Sciatic nerve (tissue), 2 donors: ENCODE measurements at places on chromosomes 12 and 14.

DNA sequence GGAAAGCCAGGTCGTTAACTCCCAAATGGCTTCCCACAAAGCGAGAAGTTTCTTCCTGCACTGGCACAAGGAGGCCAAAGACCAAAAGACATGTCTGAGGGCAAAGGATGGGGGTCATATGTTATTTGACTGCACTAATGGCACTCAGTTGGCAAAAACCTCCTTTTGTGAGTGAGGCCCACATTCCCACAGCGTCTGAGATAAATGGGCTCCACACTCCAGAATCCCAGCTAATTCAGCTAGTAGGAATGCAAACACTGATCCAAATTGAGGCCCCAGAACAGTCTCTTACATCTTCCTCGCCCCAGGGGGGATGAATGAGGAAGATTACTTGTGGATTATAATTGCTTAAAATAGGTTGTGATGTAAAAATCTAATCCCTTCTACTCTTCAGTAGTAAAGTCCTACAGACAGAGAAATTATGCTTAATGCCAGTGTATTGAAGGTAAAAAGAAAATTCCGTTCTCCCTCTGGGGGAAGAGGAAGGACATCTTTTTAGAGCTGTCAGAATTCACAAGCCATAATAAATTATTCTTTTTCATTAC is 86.4 kb upstream of the PIWIL1 start:
- DNase-seq = no peak

- peak; percentile 75 for DNase-seq
These were observed 33.6 kb upstream of the HNF1A start for GRCh38 chr12:120944645-120945217.

DNA sequence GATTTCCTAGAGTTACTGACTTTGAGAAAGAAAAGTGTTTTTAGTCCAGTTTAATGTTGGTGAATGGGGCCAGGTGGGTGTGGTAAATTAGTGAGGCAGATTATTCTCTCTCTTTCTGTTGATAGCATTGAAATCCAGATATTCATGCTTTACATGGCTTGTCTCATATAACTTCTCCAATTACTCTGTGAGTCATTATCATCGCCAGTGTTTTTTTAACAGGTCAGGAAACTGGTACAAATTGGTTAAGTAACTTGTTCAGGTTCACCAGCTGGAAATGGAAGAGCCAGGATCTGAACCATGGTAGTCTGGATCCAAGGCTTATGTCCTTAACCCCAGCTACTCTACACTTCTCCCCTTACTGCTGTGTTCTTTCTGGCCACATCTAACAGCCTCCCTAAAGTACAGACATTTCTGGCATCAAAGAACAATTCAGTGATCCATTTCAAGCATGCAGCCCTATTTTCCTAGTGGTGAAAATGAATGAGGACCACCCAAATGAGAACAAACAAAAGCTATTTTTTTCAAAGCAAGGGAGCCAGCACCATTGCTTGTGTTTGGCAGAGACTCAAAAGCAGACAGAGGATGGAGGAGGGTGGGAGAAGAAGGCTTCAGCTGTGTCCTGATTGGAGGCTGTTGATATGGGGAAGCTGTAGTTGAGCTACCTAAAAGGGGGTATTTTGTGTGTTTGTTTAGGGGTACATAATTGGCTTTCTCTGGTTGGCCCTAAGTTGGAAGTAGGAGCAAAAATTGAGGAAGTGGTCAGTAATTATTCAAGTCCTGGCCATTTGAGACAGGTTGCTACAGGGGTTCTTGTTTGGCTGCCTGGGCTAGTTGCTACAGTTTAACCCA is 1.7 kb downstream of the IRAK3 start:
- no peak for DNase-seq

DNA sequence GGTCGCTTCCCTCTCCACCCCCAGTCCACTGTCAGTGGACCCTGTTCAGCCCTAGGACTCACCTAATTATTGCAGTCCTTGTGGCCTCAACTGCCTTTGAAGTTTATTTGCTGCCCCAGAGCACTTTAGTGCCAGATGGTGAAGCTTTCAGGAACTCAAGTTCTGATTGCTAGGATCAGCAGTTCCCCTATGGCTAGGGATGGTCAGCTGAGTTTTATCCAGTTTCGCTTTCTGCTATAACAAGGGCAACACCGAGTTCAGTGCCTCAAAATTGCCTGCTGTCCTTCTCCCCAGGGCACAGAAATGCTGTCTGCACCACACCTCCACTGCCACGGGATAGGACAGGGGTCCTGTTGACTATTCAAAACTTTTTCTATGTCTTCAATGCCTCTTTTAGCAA is 295.0 kb downstream of the GPHN start:
- DNase-seq = no peak

DNA sequence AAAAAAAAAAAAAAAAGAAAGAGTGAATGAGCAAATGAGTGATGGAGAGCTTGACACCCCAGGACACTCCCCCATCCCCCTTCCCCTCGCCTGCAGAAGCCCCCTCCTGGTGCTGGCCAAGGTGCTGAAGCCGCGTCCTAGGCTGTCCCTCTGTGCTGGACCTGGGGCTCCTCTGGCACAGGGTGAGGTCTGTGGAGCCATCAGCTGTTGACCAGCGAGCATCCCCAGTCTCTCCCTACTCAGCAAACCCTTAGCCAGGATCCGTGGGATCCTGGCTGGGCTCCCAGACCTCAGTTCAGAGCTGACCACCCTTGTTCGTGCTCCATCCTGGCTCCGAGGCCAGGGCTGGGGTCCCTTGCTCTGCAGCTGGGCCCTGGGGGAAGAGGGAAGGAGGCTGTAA is 5.4 kb upstream of the KIF26A start:
- DNase-seq = no peak

DNA sequence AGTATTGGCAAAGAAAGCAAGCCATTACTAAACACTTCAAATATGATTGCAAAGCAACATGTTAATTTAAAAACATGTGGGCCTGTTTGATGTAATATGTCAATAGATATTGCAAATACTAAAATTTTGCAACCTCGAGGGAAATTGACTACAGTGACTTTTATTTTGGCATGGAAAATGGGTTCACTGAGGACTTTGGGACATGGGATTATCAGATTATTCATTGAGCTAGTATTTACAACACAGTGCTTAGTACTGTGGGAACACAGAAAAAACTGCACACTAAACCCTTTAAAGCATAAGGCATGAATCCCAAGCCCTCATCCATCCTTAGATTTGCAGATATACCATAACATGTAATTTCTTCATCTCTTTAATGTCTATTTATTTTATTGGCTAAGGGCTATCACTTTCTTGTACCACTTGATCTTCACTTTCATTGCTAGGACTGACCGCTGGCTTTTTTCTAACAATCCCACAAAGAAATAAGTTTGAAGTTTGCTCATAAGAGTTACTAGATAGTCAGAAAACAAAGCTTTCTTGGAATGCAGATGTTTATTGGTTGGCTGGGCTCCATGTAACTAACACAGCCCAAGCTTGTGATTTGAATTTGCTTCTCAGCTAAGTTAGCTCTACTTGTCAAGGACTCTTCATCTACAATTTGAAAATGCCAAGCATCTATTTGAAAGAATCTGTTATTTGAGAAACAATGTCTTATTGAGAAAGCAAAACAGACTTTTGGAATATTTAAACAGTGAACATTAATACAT is 48.7 kb downstream of the PPFIBP1 start:
- DNase-seq = no peak

DNA sequence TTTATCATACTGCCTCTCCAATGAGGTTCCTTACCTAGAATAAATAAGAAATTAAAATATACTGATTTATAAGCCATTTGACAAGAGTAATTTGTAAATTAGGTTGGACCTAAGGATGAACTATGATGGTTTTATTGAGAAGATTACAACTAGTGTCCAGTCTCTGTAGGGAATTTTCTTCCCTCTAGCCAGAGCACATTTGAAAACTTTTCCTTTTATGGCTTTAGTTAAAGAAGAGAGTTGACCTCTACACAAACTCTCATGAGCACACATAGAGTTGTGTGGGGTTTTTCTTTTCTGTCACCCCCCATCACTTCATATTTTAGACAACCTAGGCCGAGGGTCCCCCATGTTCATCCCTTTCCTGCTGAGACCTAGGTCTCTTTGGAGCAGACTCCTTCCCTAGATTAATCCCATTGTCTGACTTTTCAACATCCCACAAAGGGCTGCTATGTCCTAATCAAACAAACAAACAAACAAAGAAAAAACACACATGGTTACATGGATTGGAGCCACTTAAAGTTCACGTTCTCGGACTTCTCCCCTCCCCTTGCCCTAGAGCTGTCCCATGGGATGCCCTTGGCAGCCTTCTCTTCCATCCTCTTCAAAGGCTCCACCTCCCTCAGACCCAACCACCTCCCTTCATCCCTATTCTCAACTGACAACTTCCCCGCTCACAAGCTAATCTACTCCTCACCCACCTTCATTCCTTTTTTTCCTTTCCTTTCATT is 40.7 kb downstream of the GPR135 start:
- DNase-seq = peak; percentile 81

- DNase-seq = no peak
These were observed 1151.4 kb upstream of the TMEM132C start for GRCh38 chr12:127115468-127116035.

DNA sequence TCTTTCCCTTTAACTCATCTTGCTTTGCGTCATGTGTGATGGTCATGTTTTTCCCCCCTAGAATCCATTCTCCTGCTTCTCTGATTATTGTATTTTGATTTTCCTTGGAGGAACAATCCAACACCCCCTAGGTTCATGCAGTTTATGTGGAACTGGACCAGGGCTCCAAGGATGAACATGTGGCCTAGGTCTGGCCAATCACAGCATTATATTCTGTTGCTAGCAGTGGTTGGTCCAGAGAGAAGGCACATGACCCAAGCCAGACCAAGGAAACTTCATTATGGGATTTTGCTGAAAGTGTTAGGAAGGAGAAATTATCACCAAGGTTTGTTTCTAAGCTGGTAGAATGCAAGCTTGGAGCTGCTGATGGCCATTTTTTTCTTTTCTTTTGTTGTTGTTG is 6.9 kb upstream of the PPTC7 start:
- DNase-seq = no peak

- no peak for DNase-seq
These were observed 24.6 kb upstream of the ANP32D start for GRCh38 chr12:48447755-48448154.

- DNase-seq = no peak
These were observed 94.4 kb downstream of the FIGNL2 start for GRCh38 chr12:51753980-51754675.

GRCh38 chr14:28608443-28608842 is 158.1 kb upstream of the FOXG1 start:
- DNase-seq = no peak

DNA sequence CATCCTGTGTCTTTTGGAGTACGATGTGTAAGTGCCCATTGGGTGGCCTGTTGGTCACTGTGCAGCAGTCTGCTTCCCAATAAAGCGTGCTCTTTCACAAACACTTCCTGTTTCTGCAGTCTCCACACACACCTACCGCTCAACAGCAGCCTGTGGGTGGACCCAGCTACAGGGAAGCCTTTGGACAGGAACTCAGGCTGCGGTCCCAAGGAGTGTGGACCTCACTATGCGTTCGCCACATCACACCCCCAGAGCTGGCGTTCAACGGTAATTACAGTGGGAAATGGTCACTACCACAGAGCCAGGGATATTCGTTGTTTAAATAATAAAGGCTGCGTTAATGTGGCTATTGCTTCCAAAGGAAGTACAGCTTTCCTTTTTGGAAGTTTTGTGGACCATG is 16.2 kb downstream of the PSMC1 start:
- no peak for DNase-seq

DNA sequence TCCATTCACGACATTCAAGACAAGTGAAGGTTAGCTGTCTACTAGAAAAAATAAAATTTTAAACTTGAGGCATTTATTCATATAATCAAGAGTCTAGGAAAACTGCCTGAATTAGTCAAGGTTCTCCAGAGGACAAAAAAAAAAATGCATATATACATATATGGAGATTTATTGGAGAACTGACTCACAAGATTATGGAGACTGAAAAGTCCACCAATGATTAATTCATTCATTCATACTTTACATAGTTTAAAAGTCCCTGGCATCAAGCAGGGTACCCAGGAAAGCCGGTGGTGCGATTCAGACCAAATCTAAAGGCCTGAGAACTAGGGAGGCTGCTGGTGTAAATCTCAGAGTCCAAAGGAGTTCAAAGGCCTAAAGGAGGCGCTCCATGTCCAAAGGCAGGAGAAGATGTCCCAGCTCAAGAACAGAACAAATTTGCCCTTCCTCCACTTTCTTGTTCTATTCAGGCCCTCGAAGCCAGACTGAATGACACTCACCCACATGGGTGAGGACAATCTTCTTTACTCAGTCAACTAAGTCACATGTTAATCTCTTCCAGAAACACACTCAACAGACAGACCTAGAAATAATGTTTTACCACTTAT is 64.3 kb downstream of the ANKS1B start:
- no peak for DNase-seq

DNA sequence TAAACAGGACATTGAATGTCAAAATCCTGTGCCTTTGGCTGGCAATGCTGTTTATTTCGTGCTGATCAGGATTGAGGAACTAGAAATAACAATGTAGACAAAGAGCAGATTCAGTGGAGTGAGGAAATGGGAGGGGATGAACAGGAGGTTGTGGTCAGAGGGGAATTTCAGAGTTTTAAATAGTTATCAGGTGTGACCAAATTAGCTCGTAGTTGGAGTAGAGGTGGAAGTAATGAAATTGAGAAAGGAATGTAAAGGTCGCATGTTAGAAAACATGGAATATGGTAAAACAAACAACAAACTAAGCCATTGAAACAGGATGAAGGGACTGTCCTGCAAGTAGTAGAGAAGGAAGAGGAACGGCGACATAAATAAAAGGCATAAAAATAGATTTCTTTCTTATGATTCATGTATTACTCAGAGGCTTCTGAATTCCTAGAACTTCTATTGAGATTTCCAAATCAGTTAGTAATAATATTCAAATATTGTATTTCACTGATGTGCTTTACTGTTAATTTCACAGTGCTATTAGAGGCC is 9.5 kb upstream of the SAV1 start:
- no peak for DNase-seq

GRCh38 chr12:1422604-1423315 is 171.6 kb downstream of the FBXL14 start:
- DNase-seq = no peak

DNA sequence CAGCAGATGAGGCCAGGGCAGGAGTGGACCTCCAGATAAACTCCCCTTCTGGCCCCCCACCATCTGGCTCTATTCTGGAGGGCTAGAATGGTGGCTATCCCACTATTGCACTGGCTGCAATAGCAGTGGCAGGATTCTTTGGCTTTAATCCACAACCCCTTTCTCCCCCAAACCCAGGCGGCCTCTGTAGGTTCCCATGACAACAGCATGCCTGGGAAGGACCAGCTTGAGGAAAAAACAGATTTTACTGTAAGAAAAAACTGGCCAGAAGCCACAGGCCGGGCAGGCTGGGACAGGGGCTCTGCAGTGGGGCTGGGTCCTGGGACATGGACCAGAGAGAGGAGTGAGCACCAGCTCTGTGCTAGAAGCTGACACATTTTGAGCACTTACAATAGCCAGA is 13.6 kb upstream of the ACVR1B start:
- DNase-seq = no peak

DNA sequence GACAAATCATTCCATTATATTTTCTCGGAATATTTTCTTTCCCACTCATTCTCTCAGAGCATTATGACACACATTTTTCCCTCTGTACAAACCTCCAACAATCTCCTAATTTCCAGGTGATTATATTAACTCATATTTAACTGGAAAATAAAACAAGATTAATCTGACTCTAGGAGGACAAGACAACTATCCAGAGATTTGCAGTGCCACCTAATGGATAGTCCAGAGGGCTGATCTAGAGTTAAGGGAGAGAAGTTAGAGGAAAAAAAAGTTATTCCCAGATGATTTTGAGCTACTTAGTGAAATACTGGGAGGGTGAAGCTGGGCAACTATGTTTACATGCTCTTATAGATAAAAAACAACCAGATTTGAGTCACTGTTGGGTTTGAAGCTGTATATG is 161.7 kb downstream of the ALX1 start:
- no peak for DNase-seq
